ENCODE measurements at places on chromosomes 1 and 21.
A peak's percentile ranks its signal among the peaks of the same experiment; 100 is the strongest.

GRCh38 chr1:243605604-243606003, 244.4 kb downstream of the AKT3 start:
- H3K27me3 ChIP-seq = no peaks in the 10 kb centered on the region
- no peak for DNase-seq
- H3K4me1 ChIP-seq = no peaks in the 10 kb centered on the region
- no peak overlapping the region for H3K27ac ChIP-seq
- H3K4me3 ChIP-seq = no peak overlapping the region

DNA sequence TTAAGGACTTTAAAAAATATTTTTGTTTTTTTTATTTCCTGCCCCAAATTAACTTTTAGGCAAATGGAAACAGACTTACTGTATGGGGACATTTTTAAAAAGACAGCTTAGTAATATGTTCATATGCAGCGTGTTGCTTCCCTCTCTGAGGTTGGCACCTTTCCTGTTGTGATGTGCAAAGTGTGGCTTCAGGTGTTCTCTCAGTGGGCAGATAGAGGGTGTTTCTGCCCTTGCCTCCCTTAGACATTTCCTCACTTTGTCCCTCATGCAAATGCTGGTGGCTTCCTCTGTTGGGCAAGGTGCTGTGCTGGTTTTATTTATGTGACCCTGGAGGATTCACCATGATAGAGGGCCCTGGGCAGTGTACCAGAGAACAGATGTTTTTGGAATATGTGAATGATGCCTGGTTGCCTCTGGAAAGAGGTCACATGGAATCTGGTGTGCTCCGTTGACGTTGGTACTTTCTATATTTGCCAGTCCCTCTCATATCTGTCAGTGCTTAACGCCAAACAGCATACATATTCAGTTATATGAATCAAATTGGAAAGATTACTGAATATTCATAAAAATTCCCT, 123.5 kb downstream of the PATJ start:
- peak; percentile 9 for DNase-seq
- H3K27ac ChIP-seq = no peak overlapping the region
- no peaks in the 10 kb centered on the region for H3K4me1 ChIP-seq
- no peaks in the 10 kb centered on the region for H3K27me3 ChIP-seq
- H3K36me3 ChIP-seq = no peaks in the 10 kb centered on the region

DNA sequence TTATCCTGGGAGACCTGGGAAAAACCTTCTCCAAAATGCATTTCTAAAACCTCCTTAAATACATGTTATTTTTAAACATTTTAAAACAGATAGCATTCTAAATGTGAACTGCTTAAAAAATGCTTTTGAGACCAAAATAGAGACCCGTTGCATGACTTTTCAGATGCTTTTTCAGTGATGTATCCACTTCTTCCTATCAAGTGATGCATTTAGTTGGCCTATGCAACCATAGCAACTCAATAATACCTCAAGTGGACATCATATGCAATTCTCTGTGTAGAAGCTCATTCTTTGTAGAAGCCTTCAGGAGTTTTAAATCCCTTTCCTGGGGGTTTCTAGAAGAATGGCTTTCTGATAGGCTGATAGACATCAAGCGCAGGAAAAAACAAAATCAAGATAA, 94.5 kb upstream of the RAVER2 start:
- no peak overlapping the region for H3K27ac ChIP-seq
- no peak for DNase-seq
- no peaks in the 10 kb centered on the region for H3K4me1 ChIP-seq
- no peaks in the 10 kb centered on the region for H3K27me3 ChIP-seq

DNA sequence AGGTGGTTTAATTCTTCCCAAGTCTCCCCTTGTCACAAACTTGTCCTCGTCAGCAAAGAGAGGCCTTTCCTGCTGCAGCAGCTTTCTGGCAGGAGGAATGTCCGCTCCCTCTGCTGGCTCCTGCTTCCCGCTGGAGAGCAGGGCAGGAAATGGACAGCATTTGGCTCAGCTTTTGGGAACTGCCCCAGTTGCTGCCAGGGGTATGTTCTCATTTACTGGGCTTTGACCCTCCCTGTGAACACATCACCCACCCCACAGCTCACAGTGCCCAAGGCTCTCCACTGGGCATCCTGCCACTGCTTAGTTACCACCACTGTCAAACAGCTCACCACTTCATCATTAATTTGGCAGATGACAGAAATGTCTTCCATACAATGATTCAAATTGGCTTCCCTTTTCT, 75.4 kb downstream of the MRPL37 start:
- H3K27me3 ChIP-seq = no peaks in the 10 kb centered on the region
- H3K36me3 ChIP-seq = no peaks in the 10 kb centered on the region
- no peak for DNase-seq
- H3K27ac ChIP-seq = no peak overlapping the region

DNA sequence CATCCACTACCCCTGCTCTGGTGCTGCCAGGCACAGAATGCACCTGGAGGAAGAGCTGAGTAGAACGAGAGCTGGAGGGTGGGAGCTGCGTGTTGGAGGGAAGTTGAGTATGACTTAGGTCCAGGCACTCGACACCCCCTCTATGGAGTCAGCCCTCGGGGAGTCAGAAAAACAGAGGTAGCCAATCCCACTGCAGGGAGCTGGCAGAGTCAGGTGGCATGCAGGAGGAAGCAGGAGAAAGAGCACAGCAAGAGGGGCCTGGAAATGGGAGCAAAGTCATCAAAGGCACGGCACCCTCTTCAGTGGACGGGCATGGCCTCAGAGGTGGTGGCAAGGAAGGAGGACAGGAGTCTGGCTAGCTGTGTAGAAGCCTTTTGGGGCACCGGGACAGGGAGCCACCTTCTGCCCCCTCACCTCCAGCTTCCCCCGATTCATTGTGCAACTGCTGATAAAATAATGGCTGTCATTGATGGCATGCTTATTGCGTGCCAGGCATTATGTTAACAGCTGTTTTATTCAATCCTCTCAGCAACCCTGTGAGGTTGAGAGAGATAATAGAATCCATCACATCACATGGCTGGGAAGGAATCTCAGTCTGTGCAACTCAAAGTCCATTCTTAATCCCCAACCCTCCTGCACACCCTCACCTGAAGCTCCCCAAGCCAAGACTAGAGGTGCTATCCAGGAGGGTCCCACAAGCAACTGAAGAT, 42.0 kb downstream of the C1orf198 start:
- H3K4me1 ChIP-seq = peaks cover 16% of the 10 kb centered on the region
- H3K36me3 ChIP-seq = no peaks in the 10 kb centered on the region
- DNase-seq = no peak
- H3K27ac ChIP-seq = no peak overlapping the region

GRCh38 chr1:76425201-76426145, 350.9 kb downstream of the ST6GALNAC3 start:
- no peaks in the 10 kb centered on the region for H3K27me3 ChIP-seq
- H3K4me3 ChIP-seq = peak overlapping the region; percentile 0
- 0 out of 2 replicates have a peak, but pooled peaks cover 5% of the 10 kb centered on the region for H3K4me1 ChIP-seq
- no peak overlapping the region for H3K27ac ChIP-seq

DNA sequence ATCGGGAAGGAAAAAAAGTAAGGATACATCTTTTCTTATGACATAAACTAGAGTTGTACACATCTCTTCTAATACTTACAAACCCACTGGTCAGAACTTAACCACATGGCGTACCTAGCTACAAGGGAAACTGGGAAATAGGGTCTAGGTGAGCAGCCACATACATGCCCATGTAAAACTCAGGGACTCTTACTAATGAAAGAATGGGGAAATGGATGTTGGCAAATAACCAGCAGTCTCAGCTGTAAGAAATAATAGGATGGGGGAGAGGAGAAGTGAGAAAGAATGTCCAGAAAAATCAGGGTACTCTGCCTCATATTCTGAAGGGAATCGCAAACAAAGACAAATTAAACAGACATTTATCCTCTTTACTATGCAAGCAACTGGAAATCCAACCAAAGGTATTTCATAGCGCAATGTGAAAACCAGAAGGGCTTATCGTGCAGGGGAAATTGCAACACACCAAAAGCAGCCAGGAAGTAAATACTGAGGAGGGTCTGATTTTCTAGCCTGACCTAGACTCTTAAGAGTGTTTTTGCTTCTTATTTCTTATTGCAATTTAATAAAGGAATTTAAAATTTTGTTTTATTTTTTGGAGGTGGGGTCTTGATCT, 17.5 kb downstream of the GTF2B start:
- H3K27ac ChIP-seq = no peak overlapping the region
- no peak for DNase-seq
- no peak overlapping the region for H3K4me3 ChIP-seq
- H3K36me3 ChIP-seq = no peaks in the 10 kb centered on the region
- no peaks in the 10 kb centered on the region for H3K27me3 ChIP-seq

GRCh38 chr21:37450445-37450941, 83.9 kb downstream of the DYRK1A start:
- no peaks in the 10 kb centered on the region for H3K4me1 ChIP-seq
- no peak overlapping the region for H3K4me3 ChIP-seq
- H3K27ac ChIP-seq = no peak overlapping the region
- no peak for DNase-seq

DNA sequence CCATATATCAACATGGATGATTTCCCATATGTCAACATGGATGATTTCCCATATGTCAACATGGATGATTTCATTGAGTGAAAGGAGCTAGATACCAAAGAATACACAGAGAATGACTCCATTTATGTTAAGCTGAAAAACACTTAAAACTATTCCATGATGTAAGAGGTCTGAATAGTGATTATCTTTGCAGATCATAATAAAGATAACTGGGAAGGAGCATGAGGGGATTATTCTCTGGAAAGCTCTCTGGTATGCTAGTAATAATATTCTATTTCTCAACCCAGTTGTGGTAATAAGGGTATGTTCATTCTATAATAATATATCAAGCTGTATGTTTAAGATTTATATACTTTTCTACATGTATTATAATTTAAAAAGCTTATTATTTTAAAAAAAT, 14.1 kb downstream of the SYNJ1 start:
- no peak overlapping the region for H3K27ac ChIP-seq
- no peaks in the 10 kb centered on the region for H3K36me3 ChIP-seq
- H3K4me1 ChIP-seq = peaks cover 15% of the 10 kb centered on the region
- no peaks in the 10 kb centered on the region for H3K27me3 ChIP-seq
- H3K4me3 ChIP-seq = no peak overlapping the region

GRCh38 chr1:6275826-6276782, 15.2 kb upstream of the GPR153 start:
- H3K27me3 ChIP-seq = no peaks in the 10 kb centered on the region
- no peak overlapping the region for H3K27ac ChIP-seq
- no peak overlapping the region for H3K4me3 ChIP-seq
- DNase-seq = no peak
- no peaks in the 10 kb centered on the region for H3K36me3 ChIP-seq
- no peaks in the 10 kb centered on the region for H3K4me1 ChIP-seq

DNA sequence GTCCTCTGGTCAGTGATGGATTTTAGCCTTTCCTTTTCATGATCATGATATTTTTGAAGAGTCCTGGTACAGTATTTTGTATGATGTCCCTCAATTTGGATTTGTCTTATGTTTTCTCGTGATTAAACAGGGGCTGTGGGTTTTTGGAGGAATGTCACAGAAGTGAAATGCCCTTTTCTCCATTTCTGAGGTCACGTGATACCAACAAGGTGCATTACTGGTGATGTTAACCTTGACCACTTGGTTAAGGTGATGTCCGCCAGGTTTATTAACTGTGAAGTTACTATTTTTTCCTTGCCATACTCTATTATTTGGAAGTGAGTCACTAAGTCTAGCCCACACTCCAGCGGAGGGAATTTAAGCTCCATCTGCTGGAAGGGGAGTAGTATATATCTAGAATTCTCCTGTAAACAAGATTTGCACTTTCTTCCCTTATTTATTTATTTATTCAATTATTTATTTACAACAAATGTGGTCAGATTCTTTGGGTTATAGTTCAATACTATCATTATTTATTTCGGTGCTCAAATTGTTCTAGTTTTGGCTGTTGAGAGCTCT, 123.4 kb downstream of the HIVEP3 start:
- DNase-seq = no peak
- H3K27ac ChIP-seq = no peak overlapping the region
- peaks cover 36% of the 10 kb centered on the region for H3K4me1 ChIP-seq
- H3K27me3 ChIP-seq = no peaks in the 10 kb centered on the region
- no peaks in the 10 kb centered on the region for H3K36me3 ChIP-seq
- no peak overlapping the region for H3K4me3 ChIP-seq

- DNase-seq = no peak
- H3K36me3 ChIP-seq = no peaks in the 10 kb centered on the region
- no peaks in the 10 kb centered on the region for H3K27me3 ChIP-seq
- no peak overlapping the region for H3K4me3 ChIP-seq
- H3K27ac ChIP-seq = no peak overlapping the region
- peaks cover 3% of the 10 kb centered on the region for H3K4me1 ChIP-seq
Observed at GRCh38 chr1:9245230-9245619, 10.7 kb downstream of the H6PD start.

DNA sequence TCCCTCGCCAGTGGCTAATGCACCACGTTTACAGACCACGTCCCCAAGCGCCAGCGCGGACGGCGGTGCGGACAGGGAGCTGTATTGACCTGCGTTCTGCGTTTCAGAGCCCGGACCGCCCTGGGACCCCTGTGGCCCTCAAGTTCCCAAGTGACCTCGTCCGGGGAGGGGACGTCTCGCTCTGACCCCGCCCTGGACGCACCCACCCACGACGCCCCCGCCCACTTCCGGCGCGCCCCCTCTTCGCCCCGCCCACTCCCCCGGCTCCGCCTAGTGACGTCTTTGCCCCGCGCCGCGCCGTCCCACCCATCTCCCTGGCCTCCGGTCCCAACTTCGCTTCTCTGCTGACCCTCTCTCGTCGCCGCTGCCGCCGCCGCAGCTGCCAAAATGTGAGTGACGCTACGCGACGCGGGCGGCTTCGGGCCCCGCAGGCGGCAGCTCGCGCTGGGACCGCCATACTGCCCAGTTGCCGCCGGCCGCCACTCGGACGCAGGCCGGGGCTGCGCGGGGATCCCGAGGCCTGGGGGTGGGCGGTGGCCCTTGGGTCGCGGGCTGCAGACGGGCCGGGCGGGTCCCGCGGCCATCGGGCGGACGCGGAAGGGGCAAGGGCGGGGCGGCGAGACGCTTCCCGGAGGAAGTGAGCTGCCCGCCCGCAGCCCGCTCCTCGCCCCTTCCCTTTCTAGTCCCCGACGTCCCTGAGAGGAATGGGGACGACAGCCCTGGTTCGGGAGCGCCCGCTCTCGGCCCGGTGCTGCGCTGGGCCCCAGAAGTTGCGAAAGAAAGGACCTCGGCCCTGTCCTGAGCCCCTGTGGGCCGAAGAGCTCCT, at the start of gene VAMP3:
VAMP3 (plus strand) TSS at position 300 of the 826 bp plus-strand sequence; CDS start at position 388, 88 bp downstream.
- peak within 1 kb of the TSS; percentile 35 for H3K27ac ChIP-seq
- peak within 1 kb of the TSS; percentile 93 for H3K4me3 ChIP-seq
- H3K4me1 ChIP-seq = peaks cover 5% of the 10 kb centered on the region
- DNase-seq = peak; percentile 71

- no peaks in the 10 kb centered on the region for H3K4me1 ChIP-seq
- no peak for DNase-seq
- peaks cover 33% of the 10 kb centered on the region for H3K27me3 ChIP-seq
- no peak overlapping the region for H3K4me3 ChIP-seq
Observed at GRCh38 chr1:6207921-6208320, 2.0 kb downstream of the RNF207 start.

- no peak overlapping the region for H3K4me3 ChIP-seq
- H3K4me1 ChIP-seq = no peaks in the 10 kb centered on the region
- no peak overlapping the region for H3K27ac ChIP-seq
- no peaks in the 10 kb centered on the region for H3K27me3 ChIP-seq
Observed at GRCh38 chr1:182520736-182521135, 68.3 kb downstream of the RNASEL start.

Data from MM.1S (cell line).